ENCODE measurements at places on chromosomes 12 and 14.

GRCh38 chr14:69291891-69292561, 32.1 kb downstream of the GALNT16 start:
- DNase-seq = no peak

DNA sequence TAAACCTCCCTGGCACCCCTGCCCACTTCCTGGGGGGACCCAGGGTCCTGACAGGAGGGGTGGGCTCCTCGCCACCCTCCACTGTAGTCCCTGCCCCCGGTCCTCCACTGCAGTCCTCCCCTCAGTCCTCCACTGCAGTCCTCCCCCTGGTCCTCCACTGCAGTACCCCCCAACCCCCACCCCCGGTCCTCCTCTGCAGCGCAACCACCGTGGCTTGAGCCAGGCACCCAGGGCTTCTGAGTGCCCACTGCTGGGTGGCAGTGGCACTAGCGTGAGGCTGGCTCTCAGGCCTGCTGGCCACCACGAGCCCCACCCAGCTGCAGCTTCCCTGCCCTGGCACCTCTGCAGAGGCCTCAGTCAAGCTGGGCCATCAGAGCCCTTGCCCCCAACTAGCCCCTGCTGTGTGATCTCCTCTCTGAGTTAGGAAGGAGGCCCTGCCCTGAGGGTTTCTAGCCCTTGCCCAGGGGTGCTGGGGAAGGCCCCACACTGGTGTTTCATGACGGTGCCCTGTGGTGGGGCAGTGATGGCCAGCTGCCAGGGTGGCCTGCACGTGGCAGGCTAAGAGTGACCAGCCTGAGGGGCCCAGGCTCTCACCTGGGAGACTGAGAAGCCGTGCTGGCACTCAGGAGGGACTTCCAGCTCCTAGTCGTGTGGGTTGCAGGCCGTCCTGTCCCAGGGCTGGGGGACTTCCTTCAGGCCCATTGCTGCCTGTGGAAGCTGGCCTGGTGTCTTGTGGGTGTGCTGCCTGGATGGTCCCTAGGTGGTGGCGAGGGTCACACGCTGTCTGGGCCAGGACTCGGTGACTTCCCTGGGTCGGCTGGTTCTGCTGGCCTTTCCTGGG, 9.7 kb downstream of the CEP170B start:
- no peak for DNase-seq

GRCh38 chr14:55386037-55386808, 25.4 kb downstream of the ATG14 start:
- DNase-seq = no peak

- no peak for DNase-seq
These were observed 90.9 kb downstream of the GPR65 start for GRCh38 chr14:88095791-88096190.

- no peak for DNase-seq
These were observed 64.5 kb downstream of the MED13L start for GRCh38 chr12:116213014-116213413.

GRCh38 chr12:82019533-82019932, 260.4 kb upstream of the PPFIA2 start:
- DNase-seq = no peak

GRCh38 chr12:105721051-105721825, 390.7 kb downstream of the C12orf75 start:
- DNase-seq = no peak

- no peak for DNase-seq
These were observed 122.5 kb upstream of the CNTN1 start for GRCh38 chr12:40569626-40570179.

DNA sequence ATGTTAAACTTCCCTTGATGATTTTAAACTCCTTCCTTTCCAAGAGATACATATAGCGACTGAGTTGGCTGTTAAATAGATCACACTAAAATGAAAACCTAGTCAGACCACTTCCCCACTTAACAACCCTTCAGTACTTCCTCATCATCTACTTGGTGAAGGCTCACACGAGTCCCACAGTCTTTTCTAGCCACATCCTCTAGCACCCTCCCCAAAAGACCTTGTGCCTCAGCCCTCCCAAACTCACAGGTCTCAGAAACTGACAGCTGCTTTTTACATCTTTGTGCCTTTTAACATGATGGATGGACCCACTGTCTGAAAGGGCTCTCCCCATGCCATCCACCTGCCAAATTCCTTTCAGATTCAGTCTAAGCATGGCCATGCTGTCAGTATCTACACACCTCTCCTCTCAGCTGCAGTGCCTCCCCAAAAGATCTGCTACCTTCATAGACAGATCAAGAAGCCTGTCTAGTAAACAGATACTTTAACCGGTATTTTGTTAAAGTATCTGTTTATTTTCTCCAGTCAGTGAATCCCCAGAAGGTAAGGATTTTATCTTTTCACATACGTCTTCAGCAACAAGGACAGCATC, 65.1 kb upstream of the GPHB5 start:
- DNase-seq = peak; percentile 8

- DNase-seq = peak; percentile 46
These were observed 6.5 kb downstream of the NECAP1 start for GRCh38 chr12:8088574-8088973.

GRCh38 chr12:26113181-26113654, 11.6 kb downstream of the BHLHE41 start:
- DNase-seq = peak; percentile 25

DNA sequence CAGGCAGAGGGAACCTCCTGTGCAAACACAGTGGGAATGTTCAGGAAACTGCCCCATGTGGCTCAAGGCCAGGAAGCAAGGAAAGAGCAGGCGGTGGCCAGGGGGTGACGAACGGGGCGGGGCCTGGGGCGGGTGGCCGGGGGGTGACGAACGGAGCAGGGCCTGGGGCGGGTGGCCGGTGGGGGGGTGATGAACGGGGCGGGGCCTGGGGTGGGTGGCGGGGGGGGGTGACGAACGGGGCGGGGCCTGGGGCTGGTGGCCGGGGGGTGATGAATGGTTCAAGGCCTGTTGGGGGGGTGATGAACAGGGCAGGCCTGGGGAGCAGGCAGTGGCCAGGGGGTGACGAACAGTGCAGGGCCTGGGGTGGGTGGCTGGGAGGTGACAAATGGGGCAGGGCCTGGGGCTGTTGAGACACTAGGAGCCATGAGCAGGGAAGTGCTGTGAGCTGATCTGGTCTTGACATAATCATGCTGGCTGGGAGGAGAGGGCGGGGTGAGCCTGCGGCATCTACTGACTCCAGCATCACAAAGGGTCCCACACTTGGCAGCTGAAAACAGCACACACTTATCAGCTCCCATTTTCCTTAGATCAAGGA, 62.7 kb upstream of the FBRSL1 start:
- DNase-seq = no peak

GRCh38 chr12:105482951-105483350, 152.5 kb downstream of the C12orf75 start:
- DNase-seq = no peak

DNA sequence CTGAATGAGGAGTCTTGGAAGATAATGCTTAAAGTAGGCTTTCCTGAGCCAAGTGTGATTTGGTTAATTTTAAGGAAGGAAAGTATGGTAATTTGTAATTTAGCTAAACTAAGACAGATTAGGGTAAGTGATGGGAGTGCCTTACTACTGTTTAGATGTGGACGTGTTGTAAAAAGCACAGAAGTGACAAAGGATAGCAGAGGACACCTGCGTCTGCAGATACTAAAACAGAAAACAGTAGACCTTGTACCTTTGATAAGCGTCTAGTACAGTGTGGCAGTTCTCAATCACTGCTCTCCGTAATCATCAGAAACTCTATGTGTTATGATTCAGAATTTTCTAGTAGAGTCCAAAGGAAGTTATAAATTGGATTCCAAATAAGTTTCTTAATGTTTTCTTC, 58.0 kb downstream of the MIA2 start:
- DNase-seq = no peak

- DNase-seq = no peak
These were observed 208.2 kb upstream of the FOXN3 start for GRCh38 chr14:89625244-89625713.

GRCh38 chr12:89176676-89177075, 175.6 kb downstream of the DUSP6 start:
- DNase-seq = peak; percentile 14

- DNase-seq = peak; percentile 92
These were observed 804 bp downstream of the USP15 start for GRCh38 chr12:62260733-62261683.

DNA sequence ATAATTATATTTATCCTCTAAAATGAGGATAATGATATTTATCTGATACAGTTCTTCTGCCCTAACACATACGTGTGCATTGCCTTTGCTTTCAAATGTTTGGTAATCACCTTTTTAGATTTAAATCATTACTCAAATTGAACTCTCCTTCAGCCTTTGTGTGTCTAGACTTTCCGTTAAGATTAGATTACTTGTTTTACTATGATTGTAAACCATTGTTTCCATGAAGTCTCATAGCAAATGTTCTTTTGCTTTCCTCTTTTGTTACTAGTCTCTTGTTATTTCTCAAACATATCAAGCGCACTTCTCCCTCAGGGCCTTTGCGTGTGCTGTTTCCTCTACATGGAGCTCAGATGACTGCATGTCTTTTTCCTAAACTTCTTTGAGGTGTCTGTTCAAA, 63.7 kb downstream of the ETV6 start:
- DNase-seq = no peak

DNA sequence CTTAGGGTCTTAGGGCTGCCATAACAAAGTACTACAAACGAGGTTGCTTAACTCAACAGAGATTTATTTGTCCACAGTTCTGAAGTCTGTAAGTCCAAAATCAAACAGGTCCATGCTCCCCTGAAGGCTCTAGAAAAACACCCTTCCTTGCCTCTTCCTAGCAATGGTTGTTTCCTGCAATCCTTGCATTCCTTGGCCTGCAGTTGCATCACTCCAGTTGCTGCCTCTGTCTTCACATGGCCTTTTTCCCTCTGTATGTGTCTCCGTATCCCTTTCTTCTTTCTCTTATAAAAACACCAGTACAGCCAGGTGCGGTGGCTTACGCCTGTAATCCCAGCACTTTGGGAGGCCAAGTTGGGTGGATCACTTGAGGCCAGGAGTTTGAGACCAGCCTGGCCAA, 17.4 kb downstream of the KCNMB4 start:
- DNase-seq = no peak

GRCh38 chr14:100731011-100731670, 4.4 kb downstream of the DLK1 start:
- DNase-seq = no peak

DNA sequence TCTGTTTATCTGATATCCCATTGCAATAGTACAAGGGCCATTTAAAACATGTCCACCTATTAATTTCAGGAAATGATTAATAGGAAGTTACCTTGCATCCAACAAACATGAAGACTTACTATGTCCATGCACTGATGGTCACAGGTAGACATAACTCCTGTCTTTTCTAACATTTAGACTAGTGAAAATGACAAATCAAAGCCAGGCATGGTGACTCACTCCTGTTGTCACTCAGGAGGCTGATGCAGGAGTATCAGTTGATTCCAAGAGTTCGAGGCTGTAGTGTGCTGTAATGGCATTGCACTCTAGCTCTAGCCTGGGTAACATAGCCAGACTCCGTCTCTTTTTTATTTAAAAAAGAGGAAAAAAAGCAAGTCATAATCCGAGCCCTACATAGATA, 14.8 kb downstream of the HSP90B1 start:
- no peak for DNase-seq

DNA sequence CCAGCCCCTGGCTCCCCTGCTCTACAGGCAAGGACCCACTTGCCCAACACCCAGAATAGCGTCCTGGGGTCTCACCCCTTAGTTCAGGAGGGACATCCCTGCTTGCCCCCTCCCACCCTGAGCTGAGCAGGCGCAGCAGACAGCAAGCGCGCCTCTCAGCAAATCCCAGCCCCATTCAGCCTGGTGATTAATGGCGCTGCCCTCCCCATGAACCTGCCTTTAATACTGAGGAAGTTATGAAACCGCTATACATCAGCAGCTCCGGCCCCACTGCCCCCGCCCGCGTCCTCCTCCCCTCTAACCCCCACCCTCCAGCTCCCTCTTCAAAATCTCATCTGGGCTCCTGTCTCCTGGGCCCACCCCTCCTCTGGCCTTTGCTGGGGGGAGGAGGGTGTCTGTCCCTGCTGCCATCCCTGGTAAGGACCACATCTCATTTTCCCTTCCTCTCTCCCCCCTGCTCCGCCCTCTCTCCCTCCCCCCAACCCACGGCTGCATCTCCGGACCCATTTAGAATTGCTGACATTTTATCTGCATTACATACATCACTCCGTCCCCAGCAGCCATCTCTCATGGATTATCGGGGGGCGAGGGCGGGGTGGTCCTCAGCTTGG, 7.1 kb upstream of the SMUG1 start:
- DNase-seq = peak; percentile 29

- no peak for DNase-seq
These were observed 7.9 kb downstream of the CCDC85C start for GRCh38 chr14:99596071-99596627.

- no peak for DNase-seq
These were observed 26.9 kb upstream of the GARIN2 start for GRCh38 chr14:67162385-67162784.

DNA sequence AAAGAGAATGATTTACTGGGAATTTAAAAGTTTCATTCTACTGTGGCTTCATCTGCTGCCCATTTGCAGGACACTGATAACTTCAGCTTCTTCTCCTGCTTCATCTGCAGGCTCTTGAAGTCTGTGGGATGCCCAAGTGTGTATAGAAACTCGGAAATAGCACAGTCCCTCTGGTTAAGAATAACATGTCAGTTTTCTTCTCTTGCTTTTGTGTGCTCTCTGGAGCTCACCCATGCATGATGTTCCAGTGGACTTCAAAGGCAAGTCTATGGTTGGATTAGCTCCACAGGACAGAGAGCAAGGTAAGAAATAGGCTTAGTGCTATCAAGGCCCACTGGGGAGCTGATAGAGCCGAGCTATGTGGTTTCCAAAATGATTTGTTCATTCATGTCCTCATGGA, 13.7 kb downstream of the RMST start:
- DNase-seq = no peak

DNA sequence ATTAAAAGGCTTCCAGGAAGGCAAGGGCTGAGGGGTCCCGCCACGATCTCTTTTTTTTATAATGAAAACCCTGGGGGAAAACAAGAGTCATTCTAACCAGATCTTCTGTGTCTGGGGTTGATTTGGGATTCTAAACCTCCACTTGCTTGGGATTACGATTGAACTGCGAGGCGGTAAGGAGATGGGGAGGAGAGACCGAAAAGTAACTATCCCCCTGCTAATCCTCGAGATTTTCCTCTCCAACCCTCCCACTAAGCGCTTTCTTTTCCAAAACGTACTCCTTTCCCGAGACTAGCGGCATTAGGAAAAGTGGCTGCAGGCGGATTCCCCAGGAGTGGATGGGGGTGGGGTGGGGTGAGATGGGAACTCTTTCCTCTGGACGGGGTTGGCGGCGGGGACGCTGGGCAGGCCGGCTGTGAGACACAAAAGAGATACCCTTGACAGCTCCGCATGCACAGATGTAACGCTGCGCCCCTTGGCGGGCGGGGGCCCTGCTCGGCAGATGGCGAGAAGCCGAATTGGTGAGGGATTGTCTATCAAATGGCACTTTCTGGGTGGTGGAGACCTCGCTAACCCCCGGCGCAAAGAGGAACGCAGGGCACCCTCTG, 830 bp upstream of the SRRM4 start:
- DNase-seq = no peak

- DNase-seq = no peak
These were observed 156.8 kb upstream of the ALG10B start for GRCh38 chr12:38159591-38160317.

- DNase-seq = no peak
These were observed 563 bp downstream of the DCP1B start for GRCh38 chr12:2003676-2004112.

- no peak for DNase-seq
These were observed 3.5 kb upstream of the LTBR start for GRCh38 chr12:6380141-6381121.

GRCh38 chr14:93832081-93832480, 43.8 kb upstream of the PRIMA1 start:
- no peak for DNase-seq

Data from B cell (primary cell).